MG63 (cell line): ENCODE measurements at places on chromosomes 11 and 22. TPM values are rescaled to one million over a fixed set of nuclear protein-coding genes. Genes with fewer than 3 reads are reported as not detected.

The RTN4RL2 gene
- total RNA-seq, result 0.03 and 1.6 TPM in 2 replicates

The MYO18B gene
- total RNA-seq, result not detected in 2 replicates

The RFPL1 gene
- not detected in 2 replicates for total RNA-seq

The P2RY2 gene
- 0.15 and 1.3 TPM in 2 replicates for total RNA-seq

The OMP gene
- not detected in 2 replicates for total RNA-seq

The TEX54 gene
- not detected in 2 replicates for total RNA-seq

The SLC25A22 gene
- total RNA-seq, result 28.6 and 31.3 TPM in 2 replicates

The DDX25 gene
- not detected in 2 replicates for total RNA-seq

The MS4A15 gene
- total RNA-seq, result not detected in 2 replicates

The OR51E2 gene
- 0.23 and 3.5 TPM in 2 replicates for total RNA-seq

The EXPH5 gene
- total RNA-seq, result 2.0 TPM in 1 of 2 replicates, not detected in the other

The HEPHL1 gene
- total RNA-seq, result not detected in 2 replicates

DNA sequence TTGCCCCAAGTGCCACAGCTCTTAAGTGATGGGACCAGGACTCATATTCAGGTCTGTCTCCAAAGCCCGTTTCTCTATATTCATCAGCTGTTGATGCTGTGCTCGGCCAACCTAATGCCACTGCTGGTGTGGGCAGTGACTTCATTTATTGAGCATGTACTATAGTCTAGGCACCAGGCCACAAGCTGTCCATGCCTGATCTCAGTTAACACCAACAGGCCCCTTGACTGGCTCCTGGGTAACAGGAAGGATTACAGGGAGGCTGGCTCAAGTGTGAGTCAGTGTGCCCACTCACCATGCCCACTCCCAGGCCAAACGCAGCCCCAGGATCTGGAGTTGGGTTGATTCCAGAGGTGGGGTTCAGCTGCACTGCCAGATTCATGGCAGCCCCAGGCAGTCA, 8.6 kb upstream of the CRYBB2 start:
- DNase-seq, result peak; percentile 91

- no peak for DNase-seq
These were observed 102.5 kb downstream of the C11orf58 start for GRCh38 chr11:16840951-16841350.

GRCh38 chr22:41998361-41999261, at the start of gene WBP2NL:
WBP2NL (plus strand) TSS chr22:41998788; CDS start chr22:41998819, 31 bp downstream.
- DNase-seq, result peak; percentile 71

DNA sequence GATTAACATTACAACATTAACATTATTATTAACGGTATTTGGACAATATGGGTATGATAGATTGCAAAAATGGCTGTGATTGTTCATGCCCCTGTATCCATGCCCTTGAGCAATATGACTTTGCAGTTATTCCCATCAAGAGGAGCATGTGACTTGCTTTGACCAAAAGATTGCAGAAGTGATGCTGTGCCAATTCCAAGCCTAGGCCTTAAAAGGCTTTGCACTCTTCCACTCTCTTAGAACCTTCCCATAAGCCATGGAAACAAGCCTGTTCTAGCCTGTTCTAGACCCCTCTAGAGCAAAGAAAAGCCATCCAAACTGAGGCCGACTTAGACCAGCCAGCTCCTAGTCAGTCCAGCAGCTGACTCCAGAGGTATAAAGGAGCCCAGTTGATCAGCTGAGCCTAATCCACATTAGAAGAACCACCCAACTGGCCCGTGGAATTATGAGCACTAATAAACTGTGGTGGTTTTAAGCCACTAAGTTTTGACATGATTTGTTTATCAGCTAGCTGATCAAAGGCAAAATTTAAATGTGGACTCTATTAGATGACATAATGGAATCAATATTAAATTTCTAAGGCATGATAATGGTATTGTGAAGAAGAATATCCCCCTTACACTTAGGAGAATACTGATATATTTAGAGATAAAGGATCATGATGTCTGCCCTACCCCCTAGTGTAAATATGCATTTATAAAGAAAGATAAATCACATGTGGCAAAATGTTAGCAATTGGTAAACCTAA, 28.6 kb downstream of the RAB30 start:
- DNase-seq, result no peak

GRCh38 chr22:17501679-17502285, 61.5 kb upstream of the SLC25A18 start:
- DNase-seq, result no peak

GRCh38 chr22:36160499-36160942, at the start of gene APOL3:
APOL3 (minus strand) TSS chr22:36160755; CDS start chr22:36149055, 11,700 bp downstream.
- DNase-seq, result peak; percentile 85

DNA sequence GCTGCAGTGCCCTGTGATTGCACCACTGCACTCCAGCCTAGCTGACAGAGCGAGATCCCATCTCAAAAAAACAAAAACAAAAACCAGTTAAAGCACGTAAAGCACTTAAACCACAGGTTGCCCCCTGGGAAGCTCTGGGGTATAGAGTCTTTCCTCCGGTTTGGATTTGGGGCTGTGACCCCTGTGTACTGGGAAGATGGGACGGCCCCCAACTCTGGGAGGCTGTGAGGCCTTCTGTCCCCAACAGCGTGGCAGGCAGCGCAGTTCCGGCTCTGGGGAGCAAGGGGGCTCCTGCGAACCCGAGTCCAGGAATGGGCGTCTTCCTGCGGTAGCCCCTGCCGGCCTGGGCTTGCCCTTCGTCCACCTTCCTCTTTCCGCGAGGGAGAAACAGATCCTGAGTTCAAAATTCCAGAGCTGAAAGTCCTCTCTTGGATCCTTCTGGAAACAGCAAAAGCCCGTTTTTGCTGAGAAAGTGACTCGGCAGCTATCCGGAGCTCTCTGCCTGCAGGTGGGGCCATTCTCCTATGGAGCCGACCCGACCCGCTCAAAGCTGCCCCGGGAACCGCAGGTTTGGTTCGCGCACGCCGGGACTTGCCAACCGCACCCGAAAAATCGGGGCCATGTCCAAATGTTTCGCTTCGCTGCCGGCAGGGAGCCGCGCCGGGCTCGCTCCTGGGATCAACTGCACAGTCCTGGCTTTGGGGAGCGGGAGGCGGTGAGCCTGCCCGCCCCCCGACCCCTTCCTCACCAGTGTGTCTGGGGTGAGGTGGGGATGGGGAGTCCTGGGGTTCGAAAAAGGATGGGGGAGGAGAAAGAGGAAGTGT, 36.3 kb upstream of the POLA2 start:
- peak; percentile 57 for DNase-seq

DNA sequence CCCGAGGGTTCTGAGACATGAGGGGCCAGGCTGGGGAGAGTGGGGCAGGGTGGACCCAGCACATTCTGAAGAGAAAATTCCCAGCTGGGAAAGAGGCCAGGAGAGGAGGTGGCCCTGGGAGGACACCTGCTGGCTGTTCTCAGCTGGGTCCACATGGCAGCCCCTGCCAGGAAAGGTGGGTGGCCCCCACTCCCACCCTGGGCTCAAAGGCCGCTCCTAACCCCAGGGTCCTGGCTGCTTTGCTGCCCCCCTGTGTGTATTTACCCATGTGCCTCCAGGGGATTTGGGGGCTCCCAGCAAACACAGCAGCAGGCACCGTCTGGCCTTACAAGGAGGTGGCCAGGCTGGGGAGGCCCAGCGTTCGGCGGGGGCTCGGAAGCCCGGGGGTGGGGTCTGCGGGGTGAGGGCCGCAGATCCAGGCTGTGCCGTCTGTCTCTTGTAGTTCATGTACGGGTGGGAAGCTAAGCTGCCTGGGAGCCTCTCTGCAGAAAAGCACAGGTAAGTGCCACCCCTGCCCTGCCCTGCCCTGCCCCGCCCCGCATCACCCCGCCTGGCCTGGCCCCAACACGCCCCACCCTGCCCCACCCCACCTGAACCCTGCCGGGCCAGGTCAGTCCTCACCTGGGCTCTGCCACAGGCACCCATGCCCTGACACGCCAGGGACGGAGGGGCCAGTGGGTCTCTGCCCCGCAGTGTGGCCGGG, 10.6 kb downstream of the MUC5B start:
- no peak for DNase-seq

DNA sequence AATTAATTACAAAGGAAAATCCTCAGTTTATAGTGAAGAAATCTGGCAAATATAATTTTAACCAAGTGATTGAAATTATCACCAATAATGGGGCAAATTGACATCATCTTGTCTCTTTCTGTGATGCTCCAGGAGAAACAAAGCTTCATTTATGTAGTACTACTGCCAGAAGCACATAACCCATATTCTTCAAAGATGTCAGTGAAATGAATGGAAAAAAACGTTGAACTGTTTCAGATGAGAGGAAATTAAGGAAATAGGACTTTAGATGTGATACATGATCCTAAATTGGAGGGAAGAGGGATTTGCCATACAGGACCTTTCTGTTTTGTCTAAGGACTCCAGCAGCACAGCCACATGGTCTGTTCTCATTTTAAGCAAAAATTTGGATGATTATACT, 57.6 kb downstream of the PPP6R3 start:
- no peak for DNase-seq

DNA sequence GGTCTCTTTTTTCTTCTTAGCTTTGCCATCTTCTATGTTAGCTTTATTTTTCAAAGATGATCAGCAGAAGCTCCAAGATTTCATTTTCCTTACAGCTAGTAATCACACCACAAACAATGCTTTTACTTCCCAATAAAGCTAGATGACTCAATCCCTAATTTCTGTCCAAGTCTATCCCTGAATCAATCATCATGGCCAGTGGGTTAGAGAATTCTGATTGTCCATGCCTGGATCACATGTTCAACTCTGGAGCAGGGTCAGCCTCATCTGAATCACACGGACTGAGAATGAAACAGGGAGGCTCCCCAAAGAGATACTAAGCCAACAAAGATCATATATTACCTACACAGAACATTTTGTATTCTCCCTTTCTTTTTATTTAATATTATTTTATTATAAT, 79.6 kb downstream of the BBOX1 start:
- peak; percentile 38 for DNase-seq

DNA sequence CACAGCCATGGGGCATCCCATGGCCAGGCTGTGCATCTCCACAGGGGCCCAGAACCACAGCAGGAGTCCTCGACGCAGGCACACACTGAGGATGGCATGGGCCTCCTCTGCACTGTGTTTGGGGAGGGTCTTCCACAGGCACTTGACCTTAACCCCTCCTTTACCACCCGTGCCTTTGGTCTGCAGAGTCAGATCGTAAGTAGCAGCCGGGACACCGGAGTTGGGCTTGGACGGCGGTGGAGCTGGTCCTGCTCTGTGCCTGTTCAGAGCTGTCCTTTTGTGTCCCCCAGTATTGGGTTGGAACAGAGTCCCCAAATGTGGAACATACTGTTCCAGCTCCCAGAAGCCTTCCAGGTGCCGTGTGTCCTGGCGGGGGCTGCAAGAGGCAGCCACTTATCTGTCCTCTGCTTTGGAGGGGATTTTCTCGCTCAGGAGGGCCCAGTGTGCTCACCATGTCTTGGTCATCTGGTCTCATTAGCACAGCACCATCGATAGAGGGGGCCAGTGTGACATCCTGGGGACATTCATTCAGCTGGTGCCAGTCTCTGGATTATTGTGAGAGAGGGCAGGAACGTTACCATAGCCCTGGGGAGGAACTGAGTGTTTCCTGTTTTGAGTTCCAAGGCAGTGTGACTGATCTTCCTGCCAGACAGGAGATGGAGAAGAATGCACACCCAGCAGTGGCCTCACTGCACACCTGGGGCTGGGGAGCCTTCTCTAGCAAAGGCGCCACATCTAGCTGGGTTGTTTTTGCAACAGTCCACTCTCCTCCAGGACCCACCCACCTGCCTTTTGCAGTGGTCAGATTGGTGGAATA, 12.4 kb downstream of the CRELD2 start:
- DNase-seq, result peak; percentile 33

- DNase-seq, result no peak
These were observed 267.3 kb upstream of the MPPED2 start for GRCh38 chr11:30853439-30853838.

DNA sequence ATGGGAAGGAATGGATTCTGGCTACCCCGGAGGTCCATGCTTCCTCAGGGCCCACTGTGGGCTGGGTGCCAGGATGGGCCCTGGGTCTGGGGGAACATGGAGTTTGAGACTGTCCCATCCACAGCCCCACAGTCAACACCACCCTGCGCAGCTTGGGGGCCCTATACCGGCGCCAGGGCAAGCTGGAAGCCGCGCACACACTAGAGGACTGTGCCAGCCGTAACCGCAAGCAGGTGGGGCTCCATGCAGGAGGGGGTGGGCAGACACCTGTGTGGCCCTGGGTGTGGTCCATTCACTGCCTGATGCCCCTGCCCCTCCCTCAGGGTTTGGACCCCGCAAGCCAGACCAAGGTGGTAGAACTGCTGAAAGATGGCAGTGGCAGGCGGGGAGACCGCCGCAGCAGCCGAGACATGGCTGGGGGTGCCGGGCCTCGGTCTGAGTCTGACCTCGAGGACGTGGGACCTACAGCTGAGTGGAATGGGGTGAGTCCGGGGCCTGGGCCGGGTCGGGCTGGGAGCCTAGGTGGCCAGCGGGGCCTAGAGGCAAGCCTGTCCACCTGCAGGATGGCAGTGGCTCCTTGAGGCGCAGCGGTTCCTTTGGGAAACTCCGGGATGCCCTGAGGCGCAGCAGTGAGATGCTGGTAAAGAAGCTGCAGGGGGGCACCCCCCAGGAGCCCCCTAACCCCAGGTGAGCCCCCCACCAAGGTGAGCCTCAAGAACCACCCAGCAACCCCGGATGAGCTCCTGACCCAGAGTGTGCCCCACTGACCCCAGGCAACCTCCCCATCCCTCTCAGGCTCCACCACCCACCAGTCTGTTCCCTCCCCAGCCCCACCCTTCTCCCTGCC, 2.7 kb upstream of the RAB1B start:
- DNase-seq, result no peak
